ENCODE measurements at places on chromosomes 1 and 21.
A peak's percentile ranks its signal among the peaks of the same experiment; 100 is the strongest.

DNA sequence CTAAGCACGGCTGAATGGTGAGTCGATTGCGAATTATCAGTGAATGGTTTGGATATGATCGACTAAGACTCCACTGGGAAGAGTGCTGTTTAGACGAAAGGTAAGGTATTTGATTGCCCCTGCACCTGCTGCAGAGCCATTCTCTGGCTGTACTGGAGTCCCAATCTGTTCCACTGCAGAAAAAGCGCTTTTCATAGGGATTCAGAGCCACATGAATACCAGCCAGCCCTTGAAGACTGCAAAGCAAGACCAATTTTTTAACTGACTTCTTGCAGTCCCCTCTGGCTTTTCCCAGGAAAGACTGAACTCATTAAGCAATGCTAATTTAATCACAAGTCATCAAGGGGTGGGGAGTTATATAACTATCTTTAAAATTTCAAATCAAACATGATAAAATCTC is 1.3 kb downstream of the GREM2 start:
- DNase-seq: no peak

DNA sequence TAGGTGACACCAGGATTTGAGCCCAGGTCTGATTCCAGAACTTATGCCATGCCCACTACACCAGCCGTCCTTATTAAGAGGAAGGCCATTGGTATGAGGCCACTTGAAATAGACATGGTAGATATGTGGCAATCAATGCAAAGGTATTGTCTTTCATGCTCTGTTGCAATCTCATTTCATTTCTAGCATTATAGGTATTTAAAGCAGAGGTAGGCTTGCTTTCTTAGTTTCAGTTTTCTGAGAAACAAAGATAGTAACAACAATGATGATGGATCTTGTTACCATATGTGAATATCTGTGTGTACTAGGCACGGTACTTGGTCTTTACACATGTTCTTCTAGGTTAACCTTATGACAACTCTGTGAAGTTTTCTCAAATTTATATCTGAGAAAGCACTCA is 113.1 kb downstream of the FGGY start:
- no peak for DNase-seq

DNA sequence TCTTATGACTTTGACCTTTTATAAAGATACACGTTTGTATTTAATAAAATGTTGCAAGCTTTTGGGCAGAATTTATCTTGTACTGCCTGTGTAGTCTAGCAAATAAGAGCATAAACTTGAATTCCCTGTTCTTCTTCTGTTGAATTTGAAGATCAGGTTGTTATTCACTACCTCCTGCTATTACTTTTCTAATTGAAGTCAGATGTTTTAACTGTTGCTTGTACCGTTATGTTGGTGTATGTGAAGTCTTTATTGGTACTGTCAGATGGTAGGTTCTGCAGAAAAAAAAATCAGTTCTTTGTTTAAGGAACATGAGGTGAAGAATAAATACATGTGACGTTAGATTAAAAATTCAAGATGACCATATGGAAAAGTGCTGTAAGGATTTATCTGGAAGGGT is 69.1 kb downstream of the DYRK1A start:
- DNase-seq: no peak

DNA sequence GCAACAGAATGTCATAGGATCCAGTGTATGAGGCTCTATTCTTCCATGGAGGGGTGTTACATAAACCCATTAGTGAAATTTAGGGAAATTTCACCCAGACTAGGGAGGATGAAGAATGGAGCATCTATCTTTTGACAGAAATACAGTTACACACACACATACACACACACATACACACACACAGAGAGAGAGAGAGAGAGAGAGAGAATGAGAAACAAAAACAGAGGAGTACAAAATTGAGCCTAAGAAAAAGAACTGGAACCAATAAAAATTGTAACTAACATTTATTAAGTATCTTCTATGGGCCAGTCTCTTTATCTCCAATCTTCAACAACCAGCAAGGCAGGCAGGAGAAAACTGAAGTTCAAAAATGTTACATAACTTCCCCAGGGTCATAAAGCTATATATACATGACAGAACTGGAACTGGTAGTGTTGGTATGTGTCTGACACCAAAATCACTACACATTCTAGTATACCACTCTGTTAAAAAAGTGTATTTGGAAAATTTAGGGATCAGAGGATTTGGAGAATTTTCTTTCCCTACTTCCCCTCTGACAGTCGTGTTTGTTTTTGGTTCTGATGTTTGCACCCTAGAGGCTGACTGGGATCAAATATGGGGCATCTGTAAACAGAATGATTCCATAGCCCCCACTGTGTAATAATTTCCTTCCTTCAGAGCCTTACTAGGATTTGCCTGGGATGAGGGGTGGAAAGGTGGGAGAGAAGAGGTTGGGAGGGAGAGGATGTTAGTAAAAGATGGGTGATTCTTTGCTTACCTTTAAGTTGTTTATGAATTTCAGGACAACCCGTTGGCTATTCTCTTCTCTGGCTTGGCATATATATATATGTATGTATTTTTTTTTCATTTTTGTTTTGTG is 1.0 kb upstream of the ZFYVE9 start:
- DNase-seq: peak; percentile 20

DNA sequence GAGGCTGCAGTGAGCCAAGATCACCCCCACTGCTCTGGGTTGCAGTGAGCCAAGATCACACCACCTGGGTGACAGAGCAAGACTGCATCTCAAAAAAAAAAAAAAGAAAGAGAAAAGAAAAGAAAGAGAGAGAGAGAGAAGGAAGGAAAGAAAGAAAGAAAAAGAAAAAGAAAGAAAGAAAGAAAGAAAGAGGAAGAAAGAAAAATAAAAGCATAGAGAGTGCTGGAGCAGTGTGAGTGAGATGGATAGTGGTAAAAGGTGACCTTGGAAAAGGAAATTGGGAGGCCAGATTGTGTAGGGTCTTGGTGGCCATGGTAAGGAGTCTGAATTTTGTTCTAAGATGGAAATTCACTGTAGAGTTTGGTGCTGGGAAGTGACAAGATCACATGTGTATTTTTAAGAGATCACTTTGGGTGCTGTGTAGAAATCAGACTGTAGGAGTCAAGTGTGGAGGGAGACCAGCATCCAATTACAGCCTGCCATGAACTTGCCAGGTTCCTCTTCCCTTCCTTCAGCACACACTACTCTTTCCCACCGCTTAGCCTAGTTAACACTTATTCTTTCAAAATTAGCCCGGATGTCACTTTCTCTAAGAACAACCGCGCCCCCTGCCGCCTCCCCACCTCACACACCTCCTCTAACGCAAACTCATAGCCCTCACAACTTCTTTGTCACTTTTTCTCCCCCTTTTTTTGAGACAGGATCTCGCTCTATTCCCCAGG is 17.9 kb downstream of the MTX1 start:
- DNase-seq: peak; percentile 87

GRCh38 chr1:202750761-202751160 is 40.5 kb upstream of the SYT2 start:
- DNase-seq: peak; percentile 32

DNA sequence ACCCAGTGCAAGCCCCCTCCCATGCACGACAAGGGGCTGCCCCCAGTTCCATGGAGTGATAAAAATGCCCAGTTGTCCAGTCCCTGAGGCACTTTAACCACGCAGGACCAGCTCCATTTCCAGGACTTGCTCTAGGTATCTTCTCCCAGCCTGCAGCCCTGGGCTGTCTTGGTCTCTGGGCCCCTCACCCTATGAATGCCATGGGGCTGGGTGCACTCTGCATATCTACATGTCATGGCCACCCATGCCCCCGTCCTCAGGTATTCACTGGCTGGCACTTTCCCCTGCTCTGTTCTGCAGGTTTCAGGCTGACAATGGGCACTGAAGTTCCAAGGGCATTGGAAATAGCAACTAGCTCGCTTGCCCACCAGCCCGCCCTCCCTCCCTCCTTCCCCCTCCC is 19.6 kb upstream of the C1orf174 start:
- no peak for DNase-seq

- DNase-seq: no peak
Observed at GRCh38 chr1:9190234-9190633, 44.3 kb upstream of the H6PD start.

DNA sequence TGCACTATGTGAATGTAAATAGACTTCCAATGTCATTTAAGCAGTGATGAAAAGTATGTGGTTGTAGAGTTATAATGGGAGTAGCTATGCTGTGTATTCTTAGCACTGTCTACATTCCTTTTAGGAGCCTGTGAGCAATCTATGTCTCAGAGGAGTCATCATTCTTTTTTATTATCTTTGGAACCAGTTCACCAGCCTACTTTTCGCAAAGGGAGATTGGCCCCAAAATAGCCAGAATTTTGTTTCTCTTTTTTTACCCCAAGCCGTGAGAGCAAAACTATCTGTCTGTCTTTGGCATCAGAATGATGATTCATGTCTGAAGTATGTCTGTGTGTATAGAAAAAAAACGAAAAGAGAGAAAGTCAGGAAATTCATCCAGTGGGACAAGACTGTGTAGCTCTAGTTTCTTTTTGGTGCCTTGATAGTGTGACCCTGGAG is 44.2 kb downstream of the OSBPL9 start:
- no peak for DNase-seq

- no peak for DNase-seq
Observed at GRCh38 chr21:41242238-41242829, 74.3 kb upstream of the FAM3B start.

DNA sequence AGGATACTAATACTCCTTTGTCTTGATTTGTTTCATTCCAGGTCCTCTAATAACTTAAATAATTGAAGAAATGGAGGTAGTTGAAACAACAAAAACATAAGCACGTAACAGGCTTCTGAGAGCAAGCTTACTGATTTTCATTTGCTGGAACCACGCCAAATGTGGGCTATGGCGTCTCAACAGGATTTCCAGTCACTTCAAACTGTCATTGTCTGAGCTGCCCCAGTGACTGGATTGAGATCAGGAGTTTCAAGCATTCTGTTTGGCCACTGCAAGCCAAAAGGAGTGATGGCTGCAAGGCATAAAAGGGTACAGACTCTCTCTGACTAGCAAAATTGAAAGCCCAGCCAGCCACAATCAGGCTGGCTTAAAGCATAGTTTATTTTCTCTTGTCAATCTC is 289.9 kb downstream of the DPYD start:
- peak; percentile 59 for DNase-seq

DNA sequence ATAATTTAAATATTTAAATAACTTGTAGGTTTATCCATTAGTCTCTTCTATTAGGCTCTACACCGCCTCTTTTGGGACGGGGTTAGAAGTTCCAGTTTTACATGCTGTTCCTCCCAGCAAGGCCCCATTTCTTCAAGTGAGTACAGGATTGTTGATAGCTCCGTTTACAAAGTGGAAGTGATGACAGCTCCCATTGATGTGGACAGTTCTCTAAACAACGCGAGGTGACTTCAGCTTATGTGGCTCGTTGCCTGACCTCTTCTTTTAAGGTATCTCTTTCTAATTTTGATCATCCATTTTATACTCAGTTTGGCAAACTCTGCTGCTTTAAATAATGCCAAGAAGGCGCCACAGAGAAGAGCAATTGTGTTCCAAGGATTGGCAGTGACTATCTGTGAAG is 49.7 kb downstream of the PACC1 start:
- no peak for DNase-seq

DNA sequence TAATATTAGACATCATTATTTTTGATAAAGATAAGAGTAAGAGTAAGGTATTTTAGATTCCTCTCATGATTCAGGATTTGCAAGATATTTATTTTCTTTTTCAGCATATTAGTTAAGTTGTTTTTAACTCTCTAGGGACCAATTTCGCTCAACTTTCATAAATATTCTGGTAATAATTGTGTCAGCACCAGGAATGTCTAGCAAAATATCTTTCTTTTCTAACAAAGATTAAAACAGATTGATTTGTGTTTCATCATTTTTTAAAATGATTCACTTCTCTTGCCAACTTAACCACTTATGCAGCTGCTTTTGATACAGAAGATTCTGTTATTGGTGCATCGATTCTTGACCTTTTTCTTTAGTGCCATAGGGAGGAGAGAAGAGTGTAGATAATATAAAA is 172.8 kb upstream of the PTGFR start:
- DNase-seq: no peak

- DNase-seq: no peak
Observed at GRCh38 chr21:36915696-36916245, 50.7 kb downstream of the HLCS start.

GRCh38 chr1:27876341-27877114 is 4.2 kb downstream of the THEMIS2 start:
- no peak for DNase-seq

GRCh38 chr1:88890791-88891317 is 513 bp downstream of the GTF2B start:
- peak; percentile 55 for DNase-seq

DNA sequence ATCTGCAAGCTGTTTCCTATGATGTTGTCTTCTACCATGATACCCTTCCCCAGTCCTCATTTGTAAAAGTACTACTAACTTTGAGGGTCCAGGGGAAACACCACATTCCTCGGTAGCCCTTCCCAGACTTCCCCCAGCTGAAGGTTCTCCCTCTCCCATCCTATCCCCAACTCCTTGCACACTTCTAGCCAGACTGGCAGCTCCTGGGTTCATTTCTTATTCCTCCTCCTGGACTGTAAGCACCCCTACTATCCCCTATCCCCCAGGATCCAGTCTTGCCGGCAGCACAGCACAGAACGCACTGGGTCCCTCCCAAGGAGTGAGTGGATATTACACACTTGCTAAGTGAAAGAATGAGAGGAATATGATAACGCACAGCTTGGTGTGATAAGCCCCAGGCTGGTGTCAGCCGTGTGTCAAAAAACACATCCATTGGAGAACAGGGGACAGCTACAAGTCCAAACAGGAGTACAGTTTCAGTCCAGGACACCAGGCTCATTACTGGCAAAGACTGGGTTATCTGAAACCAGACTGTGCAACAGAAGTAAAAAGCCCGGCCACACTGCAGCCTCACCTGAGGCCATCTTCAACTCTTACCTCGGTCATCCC is 100.2 kb downstream of the SSBP3 start:
- no peak for DNase-seq

- no peak for DNase-seq
Observed at GRCh38 chr1:22174446-22175220, 31.7 kb upstream of the WNT4 start.

DNA sequence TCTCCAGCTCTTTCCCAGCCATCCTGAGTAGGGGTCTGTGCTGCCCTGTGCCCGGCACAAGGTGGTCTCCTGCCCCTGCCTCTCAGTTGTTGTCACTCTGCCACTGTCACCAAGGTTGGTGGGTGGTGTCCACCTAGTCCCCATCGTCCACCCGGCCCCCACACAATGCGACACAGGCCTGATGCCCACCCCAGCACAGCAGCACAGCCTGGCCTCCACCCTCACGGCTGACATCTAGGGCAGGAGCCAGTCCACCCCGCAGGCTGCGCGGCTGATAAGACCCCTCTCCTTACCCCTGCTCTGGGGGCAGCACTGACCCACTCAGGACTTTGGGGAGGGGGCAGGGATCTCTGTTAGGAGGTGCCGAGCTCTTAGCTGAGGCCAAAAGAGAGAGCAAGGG is 198.3 kb downstream of the LIPI start:
- DNase-seq: no peak

DNA sequence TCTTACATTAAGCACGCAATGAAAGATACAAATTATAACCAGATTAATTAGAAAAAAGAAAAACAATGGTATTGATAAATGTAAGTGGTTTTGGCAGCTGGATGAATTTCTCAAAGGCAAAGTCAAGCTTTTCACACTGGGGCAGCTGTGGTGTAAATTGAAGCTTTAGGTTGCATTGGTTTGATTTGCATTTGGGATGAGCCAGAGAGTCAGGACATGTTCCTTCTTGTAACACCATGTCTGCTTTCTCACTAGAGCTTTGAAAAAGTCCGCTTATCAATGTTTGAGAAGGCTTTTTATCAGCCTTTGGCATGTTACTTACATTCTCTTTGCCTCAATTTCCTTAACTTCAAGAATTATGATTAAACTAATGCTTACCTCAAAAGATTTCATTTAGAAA is 173.9 kb downstream of the GPATCH2 start:
- DNase-seq: no peak

GRCh38 chr1:117137281-117137855 is 15.8 kb upstream of the TRIM45 start:
- no peak for DNase-seq
